Activated effector memory CD4-positive, alpha-beta T cell treated with Interleukin-2 at 50 U/mL for 16 hours (primary cell): ENCODE measurements at places on chromosomes 5 and 9.
A peak's percentile ranks its signal among the peaks of the same experiment; 100 is the strongest.

GRCh38 chr5:107782561-107783169 is 111.9 kb upstream of the EFNA5 start:
- no peak for DNase-seq

DNA sequence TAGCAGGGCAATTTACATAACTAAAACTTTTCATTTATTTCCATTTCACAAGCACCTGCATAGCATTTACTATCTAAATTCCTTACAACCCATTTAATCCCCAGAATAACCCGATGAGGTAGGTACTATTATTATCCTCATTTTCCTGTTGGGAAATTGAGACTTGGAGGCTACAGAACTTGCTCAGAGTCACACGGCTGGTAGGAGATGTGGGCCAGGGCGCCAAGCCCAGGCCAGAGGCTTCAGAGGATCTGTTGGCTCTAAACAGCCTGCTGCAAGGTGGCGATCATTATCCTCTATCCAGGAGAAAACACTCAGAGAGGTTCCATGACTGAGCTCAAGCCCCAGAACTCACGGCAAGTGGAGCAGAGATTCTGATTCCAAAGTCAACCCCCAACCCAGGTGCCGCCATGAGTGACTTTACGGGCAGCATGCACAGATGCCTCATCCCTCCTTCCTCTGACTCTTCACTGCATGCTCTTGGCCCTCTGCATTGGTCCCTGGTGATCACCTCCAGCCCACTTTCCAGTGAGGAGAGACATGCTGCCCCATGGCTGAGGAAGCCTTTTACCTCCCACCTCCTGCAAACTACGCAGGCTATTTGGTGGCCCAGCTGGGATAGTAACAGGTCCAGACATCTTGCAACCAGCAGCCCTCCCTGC is 168.4 kb upstream of the FSTL4 start:
- no peak for DNase-seq

- no peak for DNase-seq
Measured at GRCh38 chr5:131109540-131110255, 55.4 kb downstream of the HINT1 start.

DNA sequence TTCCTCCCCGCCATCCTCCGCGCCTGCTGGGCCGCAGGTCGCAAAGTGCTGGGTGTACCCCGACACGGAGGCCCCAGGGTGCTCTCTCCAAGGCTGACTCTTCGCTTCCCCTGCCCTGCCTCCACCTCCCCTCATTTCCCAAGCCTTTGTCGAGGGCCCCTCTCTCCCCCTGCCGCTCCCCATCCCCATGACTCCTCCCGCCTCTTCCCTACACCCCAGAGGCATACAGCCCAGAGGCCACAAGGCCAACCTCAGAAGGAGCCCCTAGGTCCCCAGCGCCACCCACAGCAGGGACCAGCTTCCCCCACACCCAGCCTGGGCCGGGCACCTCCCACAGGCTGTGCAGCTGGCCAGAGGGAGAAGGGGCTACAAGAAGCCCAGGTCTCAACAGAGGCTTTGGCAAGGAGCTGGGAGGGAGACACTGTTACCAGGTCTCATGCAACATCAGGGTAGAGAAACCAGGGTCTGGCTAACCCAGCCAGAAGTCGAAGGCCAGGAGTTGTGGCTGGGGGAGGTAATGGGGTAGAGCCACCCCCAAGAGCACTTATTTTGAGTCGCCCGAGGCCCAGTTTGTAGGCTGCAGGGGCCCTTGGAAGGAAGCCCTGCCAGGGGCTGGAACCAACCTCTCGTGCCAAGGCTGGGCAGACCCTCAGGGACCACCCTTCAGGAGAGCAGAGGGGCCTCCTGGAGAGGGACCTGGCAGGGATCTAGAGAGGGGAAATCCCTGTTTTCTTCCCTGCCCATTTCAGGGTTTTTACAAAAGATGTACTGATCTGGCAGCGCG is 24.5 kb upstream of the SARDH start:
- no peak for DNase-seq

DNA sequence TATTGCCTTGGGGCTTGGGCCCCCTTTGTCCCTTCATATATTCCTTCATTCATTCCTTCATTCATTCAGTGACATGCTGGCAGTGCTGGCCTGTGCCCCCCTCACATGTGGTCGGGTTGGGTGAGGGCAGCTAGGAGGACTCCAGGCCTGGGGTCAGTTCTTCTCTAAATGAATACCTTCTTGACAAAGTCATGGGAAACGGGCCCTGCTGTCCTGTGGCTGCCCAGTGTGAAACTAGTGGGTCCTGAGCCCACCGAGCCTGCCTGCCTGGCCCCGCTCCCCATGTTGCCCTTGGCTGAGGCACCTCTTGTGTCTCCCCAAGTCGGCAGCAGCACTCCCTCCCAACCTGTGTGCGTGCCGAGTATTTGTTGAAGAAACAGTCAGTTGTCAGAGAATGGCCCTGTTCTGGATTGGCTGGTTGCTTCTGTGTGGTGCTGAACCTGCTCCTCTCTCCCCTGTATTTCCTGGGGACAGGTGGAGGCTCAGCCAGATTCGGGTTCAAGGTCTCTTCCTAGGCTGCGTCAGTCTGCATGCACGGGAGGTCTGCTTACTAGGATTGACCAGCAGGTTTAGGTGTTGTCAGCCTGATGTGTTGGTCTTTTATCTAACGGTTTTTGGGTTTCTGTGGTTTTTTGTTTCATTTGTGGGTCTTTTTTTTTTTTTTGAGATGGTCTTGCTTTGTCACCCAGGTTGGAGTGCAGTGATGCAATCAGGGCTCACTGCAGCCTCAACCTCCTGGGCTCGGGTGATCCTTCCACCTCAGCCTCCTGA is 3.0 kb upstream of the CEL start:
- no peak for DNase-seq

DNA sequence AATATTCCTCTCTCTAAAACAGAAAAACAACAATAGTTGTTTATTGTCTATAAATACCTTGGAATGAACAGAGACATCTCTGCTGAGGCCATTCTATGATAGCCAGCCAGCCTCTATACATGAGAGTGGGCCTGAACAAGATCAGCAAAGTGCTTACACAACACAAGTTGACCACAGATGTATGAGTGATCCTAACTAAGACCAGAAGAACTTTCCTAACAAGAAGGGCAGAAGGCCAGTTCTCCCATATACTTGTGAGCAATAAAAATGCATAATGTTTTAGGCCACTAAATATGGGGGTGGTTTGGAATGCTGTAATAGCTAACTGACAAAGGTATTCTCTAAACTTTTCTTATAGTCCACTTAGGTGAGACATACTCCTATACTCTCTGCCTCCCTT is 345.7 kb downstream of the SPATA31D1 start:
- DNase-seq: no peak

DNA sequence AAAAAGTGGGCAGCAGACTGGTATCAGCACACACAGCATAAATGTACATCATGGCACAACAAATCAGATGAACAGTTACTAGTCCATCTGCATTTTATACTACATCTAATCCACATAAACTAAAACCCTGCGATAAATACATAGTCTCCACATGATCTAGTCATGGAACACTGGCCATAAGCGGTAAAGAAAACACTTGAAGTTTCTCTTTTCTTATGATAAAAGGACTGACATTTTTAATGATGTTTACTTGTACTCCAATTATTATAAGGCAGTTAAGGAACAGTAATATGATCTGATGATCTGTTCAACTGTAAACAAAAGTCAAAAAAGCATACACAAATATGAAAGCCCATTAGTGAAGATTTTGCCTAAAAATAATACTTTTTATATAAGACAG is 112.5 kb downstream of the MPDZ start:
- DNase-seq: no peak

GRCh38 chr5:157285310-157286035 is 19.6 kb downstream of the CYFIP2 start:
- no peak for DNase-seq

- DNase-seq: no peak
Measured at GRCh38 chr9:119333507-119334229, 35.6 kb downstream of the BRINP1 start.

DNA sequence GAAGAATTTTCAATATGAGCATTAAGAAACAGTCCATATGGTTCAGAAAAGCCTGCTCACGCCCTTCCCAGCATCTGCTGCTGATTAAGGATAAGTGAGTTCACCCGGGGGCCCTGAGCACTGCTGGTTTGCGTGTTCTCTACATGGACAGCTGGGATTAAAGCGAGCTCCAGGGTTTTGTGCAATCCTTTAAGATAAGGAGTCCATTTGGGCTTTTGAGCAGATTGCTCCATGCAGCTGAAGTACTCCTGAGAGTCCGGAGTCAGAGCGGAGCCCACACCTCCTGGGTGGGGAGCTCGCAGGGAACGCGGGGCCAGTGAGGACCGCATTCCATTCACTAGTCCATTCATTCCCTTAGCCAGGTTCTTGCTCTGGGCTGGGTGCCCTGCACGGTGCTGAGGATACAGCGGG is 149.3 kb upstream of the COL5A1 start:
- DNase-seq: no peak

GRCh38 chr5:180155365-180155926 is 53.6 kb downstream of the RASGEF1C start:
- no peak for DNase-seq

DNA sequence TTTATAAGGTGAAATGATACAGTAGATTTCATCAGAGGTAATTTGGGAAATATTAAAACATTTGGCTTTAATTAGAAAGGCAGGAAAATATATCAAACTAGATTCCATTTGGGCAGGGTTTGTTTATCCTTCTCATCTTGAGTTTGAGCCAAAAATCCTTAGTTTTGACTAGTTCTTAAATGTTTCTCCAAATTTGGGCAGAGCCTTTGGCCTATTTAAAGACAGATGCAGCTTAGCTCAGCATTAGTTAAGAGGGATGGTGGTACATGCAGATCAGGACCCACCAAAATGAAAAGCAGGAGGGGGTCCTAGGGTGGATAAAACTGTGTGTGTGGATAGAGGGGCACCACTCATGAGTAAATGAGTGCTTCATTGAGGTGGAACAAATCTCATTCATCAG is 20.3 kb upstream of the ARRDC3 start:
- DNase-seq: no peak

GRCh38 chr5:104298518-104298917 is 735.9 kb upstream of the NUDT12 start:
- no peak for DNase-seq

DNA sequence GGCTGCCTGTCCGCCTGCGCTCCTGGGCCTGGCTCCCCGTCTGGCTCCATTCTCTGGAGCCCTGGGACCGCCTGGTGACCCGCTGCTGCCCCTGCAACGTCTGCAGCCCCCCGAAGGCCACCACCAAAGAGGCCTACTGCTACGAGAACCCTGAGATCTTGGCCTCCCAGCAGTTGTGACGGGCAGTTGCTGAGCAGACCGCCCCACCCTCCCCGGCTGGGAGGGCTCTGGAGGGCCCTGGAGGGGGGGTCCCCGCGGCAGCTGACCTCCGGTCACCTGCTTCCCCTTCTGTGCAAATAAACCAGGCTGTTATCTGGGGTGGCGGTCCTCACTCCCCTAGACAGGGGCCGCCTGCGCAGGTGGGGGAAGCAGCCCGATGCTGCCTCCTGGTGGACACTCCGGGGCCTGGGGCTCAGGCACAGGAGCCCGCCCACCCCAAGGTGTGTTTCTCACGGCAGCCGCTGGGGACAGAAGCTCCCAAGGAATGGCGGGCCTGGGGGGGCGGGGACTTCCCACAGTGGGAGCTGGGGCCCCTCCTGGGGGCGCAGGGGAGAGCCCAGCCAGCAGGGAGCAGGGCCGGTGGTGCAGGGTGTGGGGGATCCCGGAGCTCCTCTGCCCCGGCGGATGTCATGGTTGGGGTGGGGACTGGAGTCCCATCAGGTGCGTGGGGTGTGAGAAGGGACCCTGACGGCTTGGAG is 4.7 kb upstream of the TUBB4B start:
- peak; percentile 81 for DNase-seq

GRCh38 chr5:132056610-132057497 is 3.6 kb upstream of the IL3 start:
- no peak for DNase-seq

- DNase-seq: no peak
Measured at GRCh38 chr5:93591323-93591945, 8.4 kb downstream of the NR2F1 start.

- DNase-seq: no peak
Measured at GRCh38 chr5:107771926-107772325, 101.2 kb upstream of the EFNA5 start.

DNA sequence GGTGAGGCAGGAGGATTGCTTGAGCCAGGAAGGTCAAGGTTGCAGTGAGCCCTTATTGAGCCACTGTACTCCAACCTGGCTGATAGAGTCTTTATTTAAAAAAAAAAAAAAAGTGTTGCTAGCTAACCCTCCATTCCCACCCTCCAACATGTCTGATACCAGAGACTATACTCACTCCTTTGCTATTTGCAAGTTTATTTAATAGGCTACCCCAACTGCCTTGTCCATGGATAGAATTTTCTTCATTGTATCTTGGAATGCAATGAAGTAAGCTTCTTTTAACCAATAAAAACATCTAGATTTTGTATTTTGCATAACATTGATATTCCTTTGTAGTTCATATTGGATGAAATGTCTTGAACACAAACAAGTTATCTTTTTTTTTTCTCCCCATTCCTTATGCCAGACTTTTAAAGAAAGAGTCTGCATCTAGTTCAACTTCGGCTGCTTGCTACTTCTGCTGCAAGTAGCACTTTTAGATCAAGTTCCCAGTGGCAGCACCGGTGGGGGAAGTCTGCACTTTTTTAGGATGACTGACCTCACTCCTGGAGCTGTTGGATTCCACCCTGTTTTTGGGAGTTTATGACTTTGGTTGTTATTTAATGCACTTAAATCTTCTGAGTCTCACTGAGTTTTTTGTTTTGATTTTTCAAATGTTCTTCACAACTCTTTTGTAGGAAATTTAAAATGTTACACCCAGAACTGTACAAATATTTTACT is 112.5 kb downstream of the UHRF2 start:
- no peak for DNase-seq

GRCh38 chr9:88551546-88552137 is 16.7 kb downstream of the NXNL2 start:
- no peak for DNase-seq

GRCh38 chr5:16628376-16628775 is 11.6 kb upstream of the RETREG1 start:
- DNase-seq: no peak

- DNase-seq: no peak
Measured at GRCh38 chr5:86979811-86980411, 287.8 kb upstream of the RASA1 start.

DNA sequence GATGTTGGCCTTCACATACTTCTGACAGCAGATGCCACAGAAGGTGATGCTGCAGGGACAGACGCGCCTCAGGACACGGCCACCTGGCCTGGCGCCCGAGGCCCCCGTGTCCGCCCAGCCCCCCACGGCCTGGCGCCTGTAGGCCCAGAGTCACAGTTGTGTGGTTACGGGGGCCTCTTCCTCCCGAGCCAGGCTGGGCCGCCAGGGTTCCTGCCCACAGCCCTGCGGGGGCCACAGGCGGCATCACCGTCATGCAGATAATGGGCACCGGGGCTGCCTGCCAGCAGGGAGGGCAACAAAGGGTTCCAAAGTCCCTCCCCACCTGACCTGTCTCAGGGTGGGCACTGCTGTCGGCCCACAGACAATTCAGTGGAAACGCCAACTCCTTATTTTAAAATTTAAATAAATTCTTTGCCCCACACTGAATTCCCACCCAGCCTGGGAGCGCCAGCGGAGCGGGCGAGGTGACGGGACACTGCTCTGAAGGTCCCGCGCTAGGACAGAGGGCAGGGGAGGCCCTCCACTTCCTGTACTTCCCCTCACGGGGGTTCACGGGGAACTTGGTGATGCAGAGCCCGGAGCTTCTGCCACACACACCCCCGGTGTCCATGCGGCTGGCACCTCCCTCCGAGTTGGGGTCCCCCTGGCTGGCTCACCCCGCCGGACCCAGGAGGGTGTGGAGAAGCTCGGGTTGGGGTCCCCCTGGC is 40.6 kb downstream of the EXOC3 start:
- DNase-seq: no peak

- no peak for DNase-seq
Measured at GRCh38 chr5:23268136-23268535, 239.3 kb upstream of the PRDM9 start.
